Activated T-helper 9 cell treated with anti-CD3 and anti-CD28 coated beads, Interleukin-2, amount 50 U/mL, for 16 hours (primary cell): ENCODE measurements at places on chromosomes 5 and 9.

DNA sequence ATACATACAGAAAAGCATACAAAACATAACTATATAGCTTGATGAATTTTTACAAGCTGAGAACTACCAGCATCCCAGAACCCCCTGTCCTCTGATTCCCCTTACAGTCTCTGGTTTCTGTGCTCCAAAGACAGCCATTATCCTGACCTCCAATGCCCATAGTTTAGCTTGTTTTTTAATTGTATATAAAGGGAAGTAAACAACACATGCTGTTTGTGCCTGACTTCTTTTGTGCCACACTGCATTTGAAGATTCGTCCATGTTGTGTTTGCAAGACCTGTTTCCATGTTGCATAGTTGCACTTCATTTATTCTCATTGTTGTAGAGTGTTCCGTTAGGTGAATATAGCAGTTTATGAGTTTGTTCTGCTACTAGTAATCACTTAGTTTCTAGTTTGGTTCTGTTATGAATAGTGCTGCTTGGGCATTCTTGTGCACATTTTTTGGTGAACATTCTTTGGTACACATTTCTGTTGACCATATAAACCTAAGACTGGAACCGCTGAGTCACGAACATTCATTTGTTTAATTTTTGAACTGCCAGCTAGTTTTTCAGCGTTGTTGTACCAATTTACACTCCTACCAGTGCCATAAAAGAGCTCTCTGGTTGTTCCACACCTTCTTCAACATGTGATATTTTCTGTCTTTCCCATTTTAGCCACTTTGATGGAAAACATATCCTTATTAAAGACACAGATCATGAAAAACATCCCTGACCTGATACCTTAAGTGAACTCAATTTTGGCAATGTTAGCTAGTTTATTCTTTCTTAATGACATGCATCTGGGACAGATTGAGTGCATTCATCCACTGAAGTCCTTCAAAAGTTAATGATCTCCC is 78.1 kb upstream of the ANXA1 start:
- no peak for DNase-seq

DNA sequence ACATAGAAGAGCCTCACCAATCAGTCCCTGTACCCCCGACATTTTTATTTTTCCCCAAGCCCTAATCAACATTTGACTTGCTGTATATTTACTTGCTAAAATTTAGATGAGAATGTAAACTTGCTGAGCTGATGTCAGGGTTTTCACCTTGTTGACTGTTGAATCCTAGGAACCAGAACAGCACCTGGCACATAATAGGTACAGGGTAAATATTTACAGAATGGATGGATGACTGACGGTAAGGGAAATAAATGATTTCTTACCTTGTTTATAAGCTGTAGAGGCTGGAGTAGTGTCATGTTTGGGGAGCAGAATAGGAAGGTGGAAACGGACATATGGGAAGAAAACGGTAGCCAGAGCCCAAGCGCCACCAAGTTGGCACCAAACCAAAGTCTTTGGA is 107.0 kb upstream of the NUDT12 start:
- no peak for DNase-seq

DNA sequence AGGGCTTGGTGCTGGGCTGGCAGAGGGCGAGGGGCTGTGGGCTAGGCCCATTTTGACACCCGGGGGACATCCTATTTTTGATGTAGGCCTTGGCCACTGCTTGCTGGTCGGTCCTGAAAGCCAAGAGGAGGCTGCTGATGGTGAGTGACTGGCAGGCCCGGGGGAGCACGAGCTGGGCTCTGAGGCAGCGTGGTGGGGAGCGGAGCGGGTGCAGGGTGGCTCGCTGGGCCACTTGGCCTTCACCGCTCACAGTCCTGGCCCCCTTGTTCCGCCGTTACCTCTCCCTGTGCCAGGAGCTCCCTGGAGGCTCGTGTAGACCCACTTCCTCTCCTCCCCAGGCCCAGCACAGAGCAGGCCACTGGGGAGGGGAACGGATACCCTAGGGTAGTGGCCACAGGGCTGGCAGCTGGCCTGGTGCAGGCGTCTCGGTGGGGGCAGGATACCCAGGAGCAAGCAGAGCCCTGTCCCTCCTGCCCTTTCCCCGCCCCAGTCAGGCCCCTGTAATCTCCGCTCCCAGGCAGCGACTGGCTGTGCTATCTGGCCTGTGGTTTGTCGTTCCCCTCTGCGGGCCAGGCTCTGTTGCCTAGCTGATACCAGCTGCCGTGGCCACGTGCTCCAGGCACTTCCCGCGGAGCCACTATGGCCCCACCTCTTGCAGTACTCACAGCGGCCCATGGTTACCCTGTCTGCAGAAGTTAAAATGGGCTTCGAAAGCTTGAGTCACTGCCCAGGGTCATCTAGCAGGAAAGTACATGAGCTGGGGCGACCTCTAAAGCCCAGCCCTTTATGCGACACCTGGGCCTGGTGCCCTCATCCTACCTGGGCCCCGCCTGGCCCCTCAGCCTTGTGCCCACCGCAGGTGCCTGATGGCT is 11.7 kb upstream of the DOLPP1 start:
- DNase-seq: peak; percentile 21

- DNase-seq: no peak
These were observed 21.1 kb downstream of the CARTPT start for GRCh38 chr5:71740015-71740753.

DNA sequence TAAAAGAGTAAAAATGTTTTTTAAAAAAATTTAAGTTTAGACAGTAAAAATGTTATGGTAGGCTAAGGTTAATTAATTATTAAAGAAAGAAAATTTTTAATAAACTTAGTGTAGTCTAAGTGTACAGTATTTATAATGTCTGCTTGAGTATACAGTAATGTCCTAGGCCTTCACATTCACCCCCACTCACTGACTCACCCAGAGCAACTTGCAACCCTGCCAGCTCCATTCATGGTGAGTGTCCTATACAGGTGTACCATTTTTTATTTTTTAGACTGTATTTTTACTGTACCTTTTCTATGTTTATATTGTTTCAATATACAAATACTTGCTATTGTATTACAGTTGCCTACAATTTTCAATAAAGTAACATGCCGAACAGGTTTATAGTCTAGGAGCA is 234.1 kb downstream of the AUH start:
- no peak for DNase-seq
